ENCODE measurements at places on chromosomes 3 and 15.

GRCh38 chr15:57537072-57537471, 54.6 kb upstream of the MYZAP start:
- DNase-seq, result peak; percentile 38

DNA sequence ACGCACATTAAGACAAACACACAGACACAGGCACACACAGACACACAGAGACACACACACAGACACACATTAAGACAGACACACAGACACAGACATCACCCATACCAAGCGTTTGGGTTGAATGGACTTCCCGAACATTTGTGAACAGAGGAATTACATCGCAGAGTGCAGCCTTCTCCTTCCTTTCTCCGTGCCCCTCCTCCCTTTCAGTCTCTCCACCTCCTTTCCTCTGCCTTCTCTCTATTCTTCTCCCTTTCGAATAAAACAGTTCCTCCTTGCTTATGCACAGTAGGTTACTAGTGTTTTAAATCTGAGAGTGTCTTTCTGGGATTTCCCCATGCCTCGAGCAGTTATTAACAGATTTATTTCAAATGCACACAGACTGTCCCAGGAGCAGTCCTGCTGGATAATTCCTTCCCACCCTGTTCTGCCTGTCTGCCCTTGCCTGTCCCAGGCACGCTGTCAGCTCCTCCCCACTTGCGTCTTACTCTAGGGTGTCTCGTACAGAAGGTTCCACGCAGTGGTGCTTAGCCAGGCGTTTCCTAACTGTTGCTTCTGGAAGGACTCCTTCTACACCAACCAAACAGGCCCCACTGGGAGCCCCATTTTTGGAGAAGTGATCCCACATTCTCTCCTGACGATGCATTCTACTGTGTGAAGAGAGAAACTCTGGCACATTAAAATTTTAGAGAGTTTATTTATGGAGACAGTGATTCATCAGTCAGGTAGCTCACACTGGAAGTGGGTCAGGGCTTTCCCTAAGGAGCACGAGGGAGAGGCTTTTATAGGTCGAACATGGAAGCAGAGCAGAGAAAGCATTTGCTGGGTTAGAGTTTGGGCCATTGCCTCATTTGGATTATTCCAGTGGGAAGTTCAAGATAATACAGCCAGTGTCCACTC, 163.8 kb downstream of the SV2B start:
- no peak for DNase-seq

- no peak for DNase-seq
Observed at GRCh38 chr3:13141991-13142412, 68.8 kb upstream of the IQSEC1 start.

- no peak for DNase-seq
Observed at GRCh38 chr3:9141928-9142289, 107.5 kb downstream of the SRGAP3 start.

DNA sequence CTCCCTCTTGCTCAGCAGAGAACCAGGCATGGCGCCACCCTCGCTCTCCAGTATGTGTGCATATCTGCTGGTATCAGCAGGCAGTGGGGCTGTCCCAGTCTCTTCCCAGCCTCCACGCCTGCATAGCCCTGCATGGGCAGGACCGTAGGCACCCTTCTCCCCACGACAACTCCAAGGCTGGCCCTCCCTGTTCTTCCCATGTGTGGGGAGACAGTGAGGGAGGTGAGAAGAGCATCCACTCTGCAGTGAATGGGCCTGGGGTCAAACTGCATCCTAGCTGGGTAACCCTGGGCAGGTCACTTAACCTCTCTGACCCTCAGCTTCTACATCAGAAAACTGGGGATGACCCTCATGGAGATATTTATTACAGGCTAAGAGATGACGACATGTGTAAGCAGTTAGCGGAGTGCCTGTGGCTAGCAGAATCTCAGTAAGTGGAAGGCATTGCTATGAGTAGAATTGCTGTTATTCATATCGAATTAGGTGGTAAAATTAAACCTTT, 13.3 kb upstream of the SSUH2 start:
- no peak for DNase-seq

DNA sequence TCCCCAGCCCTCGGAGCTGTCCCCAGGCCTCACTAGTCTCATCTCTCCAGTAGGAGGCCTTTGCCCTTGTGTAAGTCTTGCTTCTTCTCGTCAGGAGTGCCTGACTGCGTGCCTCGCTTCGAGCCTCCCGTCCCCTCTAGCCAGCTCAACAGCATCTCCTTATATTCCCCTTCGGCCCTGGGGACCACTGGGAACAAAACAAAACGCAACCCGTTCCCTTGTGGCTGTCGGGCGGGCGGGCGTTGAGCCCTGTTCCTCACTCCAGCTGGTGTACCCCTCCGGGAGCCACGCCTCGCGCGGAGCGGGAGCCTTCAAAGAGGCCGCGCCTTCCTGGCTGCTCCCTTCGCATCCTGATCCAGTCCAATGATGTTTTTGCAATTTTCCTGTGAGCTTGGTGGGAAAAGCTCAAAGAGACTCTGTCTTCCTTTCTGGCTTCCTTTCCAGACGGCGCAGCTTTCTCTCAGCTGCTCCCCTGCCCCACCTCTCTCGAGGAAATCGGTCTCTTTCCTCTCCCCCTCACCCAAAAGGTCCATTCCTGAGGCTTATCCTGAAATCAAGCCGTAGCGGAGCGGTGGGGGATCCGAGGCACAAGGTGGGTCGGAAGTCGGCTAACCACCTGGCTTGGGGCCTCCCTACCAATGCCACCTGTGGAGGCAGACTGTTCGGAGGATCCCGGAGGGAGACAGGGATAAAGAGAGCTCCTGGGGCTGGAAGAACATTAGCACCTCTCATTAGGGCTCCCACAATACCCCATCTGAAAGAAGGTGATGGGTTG, 33.4 kb upstream of the SRP14 start:
- DNase-seq, result no peak

- no peak for DNase-seq
Observed at GRCh38 chr15:81911022-81911971, 134.5 kb downstream of the MEX3B start.

DNA sequence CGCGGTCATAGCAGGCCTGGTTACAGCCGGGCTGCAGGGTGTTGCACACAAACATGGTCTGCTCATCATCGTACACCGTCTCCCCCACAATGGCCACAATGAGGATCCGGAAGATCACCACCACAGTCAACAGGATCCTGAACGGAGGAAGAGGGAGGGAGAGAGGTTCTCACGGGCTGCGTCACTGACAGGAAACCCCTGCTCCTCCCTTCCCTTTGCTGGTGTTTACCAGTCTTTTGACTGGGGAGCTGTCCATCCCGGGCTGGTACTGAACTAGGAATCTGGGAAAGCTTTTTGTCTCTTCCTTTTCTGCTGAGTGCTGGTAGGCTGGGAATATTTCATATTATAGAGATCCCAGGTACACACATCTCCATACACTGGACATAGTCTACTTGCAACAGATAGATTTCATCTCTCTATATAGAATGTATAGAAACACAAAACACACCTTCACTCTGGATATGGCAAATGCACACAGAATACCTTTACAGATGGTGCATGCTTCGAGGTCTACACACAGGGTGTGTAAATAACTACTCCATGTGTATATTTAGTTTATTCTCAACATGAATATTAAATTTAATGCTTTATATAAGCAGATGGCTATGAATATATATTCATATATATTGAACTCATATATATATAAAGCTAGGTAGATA, 1.4 kb downstream of the GJD2 start:
- DNase-seq, result no peak

DNA sequence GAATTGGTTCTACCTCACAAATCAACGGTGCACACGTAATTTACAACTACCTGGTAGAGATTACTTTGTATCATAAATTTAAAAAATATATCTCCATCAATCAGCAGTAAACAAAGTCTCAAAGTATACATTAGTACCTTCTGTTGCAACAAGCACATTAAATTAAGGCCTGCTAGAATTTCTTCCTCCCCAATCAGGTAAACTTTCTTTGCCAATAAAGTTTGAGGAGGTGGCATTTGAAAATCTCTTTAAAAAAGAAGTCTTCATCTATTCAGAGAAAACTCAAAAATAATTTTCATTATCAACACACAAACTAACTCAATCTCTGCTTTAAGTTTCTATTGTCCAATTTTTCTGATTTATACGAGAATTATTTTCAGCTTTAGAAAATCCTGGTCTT, 4.4 kb downstream of the CCNL1 start:
- DNase-seq, result no peak

DNA sequence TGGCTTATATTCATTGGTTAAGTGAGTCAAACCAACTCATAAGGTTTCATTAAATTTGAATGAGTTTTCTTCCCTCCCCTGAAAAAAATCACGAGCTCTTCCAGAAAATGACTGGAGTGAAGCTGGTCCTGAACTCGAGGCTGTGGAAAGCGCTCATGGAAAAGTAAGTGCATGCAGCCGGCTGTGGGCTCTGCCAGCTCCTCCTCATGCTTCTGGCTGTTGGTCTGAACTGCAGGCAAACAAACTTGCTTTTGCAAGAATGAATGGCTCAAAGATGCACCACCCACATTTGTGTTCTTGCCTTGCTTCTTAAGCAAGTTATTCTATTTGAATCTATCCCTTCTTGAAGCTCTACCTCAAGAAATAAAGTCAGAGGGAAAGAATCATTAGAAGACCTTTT, 6.2 kb downstream of the ETV5 start:
- no peak for DNase-seq

GRCh38 chr3:111035316-111035715, 36.3 kb upstream of the NECTIN3 start:
- no peak for DNase-seq

DNA sequence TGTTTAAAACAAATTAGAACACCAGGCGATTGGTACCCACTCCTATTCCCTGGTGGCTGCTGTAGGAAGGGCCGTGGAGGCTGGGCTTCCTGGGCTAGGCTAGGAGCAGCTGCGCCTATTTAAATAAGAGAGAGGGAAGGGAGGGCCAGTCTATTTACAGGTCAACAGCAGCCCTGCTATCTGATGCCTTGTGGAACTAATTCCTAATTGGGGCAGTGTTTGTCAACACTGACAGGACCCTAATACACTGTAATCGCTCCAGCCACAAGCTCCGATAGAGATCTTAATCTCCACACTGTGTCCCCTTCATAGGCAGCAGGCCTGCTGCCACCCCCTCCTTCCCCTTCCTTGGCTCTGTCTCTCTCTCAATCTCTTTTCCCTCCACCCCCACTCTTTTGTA, 116.9 kb upstream of the SOX14 start:
- DNase-seq, result no peak

DNA sequence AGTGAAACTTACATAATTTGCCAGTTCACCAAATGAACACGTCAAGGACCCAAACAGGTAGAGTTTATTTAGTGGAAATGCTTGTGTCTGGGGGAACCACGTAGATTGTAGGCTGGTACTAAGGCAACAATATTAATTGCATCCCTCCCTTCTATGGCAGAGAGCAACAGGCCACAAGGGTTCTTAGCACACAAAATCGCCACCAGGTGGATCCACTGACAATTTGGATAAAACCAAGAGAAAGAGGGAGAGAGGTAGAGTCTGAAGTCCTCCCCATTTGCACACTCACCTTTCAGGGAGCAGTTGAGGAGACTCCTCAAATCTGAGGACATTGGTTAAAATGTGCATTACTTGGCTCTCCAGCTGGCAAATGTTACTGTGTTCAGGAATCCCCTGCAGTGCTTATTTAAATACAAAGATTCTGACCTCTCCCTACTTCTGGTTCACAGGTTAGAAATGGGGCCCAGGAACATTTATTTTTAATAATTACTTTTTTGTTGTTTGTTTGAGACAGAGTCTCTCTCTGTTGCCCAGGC, 181.0 kb upstream of the FEZF2 start:
- DNase-seq, result no peak

- no peak for DNase-seq
Observed at GRCh38 chr15:29638781-29639180, 183.5 kb downstream of the TJP1 start.

GRCh38 chr3:156522673-156523072, 32.2 kb downstream of the SSR3 start:
- DNase-seq, result no peak

- no peak for DNase-seq
Observed at GRCh38 chr3:13415236-13415986, 4.7 kb downstream of the NUP210 start.

DNA sequence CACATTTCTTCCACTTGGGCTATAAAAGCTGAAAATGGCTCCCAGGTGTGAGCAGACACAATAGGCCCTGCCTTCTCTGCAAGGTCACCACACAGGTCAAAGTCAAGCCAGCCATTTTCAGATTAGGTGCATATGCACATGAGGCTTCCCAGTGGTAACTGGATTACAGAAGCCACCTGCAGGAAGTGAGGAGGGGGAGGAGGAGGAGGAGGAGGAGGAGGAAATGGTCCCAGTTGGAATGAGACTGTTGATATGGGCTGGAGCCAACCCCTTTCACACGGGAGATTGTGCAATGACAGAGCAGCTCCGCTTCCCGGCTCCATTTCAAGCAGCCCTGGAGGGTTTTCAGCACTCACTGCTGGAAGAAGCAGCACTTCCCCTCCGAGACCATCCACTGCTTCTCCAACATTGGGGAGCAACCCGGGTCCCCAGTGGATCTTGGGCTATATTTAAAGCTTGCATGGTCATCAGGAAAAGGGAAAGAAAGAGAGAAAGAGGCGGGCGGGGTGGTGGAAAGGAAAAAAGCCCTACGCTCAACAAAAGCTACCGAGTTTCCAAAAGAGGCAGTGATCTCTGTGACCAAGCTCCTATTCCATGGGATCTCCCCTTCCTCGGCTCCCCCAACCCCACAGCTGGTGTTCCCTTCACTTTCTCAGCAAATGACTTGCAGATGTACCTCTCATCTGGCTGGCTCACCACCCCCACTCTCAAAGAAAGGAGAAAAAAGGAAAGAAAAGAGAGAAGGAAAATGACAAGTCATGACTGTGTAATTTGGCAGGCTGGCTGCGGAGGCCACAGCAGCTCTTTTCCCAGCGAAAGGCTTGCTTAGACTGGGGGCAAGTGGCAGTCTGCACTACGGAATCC, 58.3 kb downstream of the LRIG1 start:
- no peak for DNase-seq

DNA sequence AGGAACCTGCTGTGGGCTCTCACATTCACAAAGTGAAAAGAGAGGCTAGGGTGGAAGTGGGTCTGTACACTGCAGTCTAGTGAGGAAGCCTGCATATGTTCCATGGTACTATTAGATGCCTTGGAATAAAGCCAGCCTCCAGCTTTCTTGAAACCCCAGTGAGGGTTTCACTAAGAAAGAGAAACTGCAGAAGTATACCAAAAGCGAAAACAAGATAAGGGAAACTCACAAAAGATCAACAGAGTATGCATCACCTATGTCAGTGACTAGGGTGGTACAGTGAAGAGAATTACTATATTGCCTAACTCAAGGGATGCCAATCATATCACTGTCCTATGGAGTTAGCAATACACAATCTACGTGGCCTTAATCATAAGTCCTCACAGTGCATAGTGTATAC, 212.5 kb upstream of the GADL1 start:
- no peak for DNase-seq

All from NCI-H2107 (cell line).